T-helper 2 cell (primary cell): ENCODE measurements at places on chromosomes 5 and 9.
A peak's percentile ranks its signal among the peaks of the same experiment; 100 is the strongest.

DNA sequence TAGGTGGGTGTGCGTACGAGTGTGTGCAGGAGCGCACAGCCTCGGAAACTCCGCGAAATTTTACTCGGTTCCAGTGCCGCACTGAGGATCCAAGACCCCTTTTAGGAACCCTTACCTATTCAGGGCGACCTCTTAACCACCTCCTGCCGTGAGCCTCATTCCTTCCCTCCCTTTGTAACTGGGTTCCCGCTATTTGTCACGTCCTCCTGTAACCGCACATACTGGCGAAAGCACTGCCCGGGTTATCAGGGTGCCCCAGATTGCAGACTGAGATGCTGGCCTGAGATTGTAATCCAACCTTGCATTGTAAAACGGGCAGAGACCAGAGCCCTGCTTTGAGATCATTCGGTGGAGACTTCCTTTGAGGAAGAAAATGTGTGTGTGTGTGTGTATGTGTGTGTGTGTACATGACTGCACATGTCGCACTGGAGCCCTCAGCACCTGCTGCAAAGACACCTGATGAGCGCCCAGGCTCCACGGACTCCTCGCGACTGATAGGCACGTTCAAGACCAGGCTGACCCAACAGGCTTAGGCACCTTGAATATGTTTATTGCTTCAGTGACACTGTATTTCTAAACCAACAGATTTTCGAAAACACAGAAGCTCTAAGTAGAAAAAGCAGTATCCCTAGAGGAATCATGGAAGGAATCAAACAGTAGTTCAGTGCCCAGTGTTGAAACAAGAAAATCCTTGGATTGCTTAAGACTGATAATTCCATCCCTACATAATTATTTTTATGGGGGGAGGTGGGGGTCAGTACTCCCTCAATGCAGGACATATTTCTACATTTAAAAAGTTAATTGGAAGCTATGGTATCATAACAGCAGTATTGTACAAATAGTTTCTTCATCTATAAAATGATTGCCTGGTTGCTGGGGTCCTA, 86.5 kb upstream of the TNFAIP8 start:
- DNase-seq, result peak; percentile 42

GRCh38 chr9:69175486-69175885, 1.4 kb downstream of the TJP2 start:
- no peak for DNase-seq

DNA sequence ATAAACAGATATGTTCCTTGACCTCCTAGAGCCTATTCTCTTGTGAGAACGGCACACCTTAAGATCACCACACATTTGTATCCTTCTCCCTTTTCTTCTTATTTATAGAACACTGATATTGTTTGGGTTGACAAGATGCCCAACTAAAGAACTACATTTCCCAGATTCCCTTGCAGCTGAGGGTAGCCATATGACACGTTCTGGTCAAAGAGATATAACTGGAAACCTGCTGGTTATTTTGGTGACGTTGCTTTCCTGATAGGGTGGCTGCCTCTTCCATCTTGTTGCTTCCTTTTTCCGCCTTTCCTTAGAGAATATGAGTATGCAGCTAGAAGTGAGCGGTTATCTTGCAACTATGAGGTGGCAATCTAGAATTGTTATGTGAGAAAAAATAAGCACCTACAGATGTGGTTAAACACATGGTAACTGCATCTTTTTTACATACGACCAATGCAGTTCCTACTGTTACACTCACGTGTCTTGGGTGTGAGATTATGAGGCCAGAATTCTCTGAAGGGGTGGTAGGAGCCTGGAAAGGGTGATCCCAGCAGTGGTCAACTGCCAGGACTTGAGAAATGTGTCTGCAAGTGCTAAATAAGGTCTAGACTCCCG, 72.9 kb downstream of the SEC61B start:
- no peak for DNase-seq

- no peak for DNase-seq
Observed at GRCh38 chr9:133632806-133633680, 3.1 kb upstream of the DBH start.

DNA sequence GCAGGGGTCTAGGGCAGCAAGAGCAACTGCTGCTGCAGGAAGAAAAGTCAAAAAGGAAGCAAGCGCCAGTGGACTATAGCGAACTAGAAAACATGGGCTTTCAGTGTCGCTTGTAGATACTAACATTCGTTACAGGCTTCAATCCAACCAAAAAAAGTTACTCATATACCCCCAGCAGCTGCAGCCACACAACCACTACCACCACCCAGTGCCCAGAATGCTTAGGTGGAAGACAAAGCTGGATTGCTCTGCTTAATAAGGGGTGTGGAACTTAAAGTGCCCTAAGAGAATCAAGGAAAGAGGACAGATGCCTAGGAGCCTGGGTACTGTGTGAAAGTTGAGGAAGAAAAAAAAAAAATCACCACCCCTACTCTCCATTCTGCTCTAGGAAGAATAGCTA, 203.6 kb downstream of the ELAVL2 start:
- no peak for DNase-seq

GRCh38 chr5:98535901-98536300, 237.6 kb upstream of the RGMB start:
- no peak for DNase-seq

GRCh38 chr5:15991586-15991985, 188.0 kb downstream of the MARCHF11 start:
- no peak for DNase-seq

DNA sequence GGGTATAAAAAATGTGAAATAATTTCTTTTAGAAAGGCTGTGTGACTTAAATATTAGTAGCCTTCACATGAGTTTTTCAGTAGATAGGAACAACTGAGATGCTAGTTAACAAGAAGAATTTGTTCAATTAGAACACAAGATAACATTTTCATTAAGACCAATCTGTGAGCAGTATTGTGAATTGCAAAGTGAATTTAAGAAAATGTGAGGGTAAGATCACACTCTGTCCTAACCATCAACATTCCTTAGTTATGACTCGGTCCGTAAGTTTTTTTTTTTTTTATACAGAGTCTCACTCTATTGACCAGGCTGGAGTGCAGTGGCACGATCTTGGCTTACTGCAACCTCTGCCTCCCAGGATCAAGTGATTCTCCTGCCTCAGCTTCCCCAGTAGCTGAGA, 180.2 kb upstream of the EGFLAM start:
- DNase-seq, result no peak

DNA sequence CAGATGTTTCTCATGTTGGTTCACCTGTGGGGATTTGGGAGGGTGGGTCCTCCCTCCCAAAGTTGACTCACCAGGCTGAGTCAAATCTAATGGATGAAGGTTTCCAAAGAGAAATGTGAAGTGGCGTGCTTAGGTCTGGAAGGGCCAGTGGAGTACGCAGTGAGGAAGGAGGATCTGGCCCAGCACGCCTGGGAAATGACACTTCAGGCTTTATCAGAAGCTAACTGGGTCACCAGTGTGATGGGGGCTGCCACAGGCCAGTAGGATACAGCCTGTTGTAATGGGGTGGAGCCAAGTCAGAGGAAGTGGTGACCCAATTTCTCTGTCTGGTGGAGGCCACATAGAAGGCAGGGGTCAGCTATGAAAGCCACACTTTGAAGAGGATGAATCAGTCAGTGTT, 18.0 kb downstream of the POLR1E start:
- no peak for DNase-seq

GRCh38 chr5:115262011-115262320, 711 bp downstream of the PGGT1B start:
- peak; percentile 29 for DNase-seq

GRCh38 chr5:1896602-1897376, 14.1 kb upstream of the IRX4 start:
- DNase-seq, result no peak
